MM.1S (cell line): ENCODE measurements at places on chromosomes 11 and 22.

DNA sequence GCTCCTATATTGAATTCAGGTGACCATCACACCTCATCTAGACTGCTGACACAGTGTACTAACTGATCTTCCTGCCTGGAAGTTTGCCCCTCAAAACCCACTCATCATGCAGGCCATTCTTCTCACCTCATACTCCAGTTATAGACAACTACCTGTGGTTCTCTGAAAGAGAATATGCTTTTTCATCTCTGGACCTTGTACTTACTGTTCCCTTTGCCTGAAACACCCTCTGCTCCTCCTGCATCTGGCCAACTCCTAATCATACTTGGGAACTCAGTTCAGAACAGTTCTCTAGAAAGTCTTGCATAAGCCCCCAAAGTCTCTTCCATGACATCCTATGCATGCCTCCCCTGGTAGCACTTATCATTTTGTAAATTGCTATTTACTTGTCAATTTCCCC is 28.2 kb upstream of the P4HA3 start:
- DNase-seq = no peak

- DNase-seq = no peak
Measured at GRCh38 chr11:125330462-125331325, 165.4 kb downstream of the FEZ1 start.

DNA sequence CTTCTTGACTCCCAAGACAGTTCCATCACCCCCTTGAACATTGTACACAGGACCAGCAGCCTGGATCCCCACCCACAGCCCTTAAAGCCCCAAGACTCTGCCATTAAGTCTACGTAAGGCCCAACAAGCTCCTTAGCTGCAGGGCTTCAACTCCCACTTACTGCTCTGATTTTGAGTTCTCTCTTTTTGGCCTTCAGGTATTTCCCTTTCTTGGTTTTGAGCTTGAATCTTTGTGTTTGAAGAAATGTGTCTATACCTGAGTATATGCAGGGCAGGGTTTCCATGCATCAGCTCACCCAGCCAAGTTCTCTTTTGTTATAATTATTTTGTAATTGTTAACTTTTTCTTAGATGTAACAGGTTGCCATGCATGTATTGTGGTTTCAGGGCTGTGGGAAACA is 10.4 kb upstream of the MPEG1 start:
- DNase-seq = no peak

DNA sequence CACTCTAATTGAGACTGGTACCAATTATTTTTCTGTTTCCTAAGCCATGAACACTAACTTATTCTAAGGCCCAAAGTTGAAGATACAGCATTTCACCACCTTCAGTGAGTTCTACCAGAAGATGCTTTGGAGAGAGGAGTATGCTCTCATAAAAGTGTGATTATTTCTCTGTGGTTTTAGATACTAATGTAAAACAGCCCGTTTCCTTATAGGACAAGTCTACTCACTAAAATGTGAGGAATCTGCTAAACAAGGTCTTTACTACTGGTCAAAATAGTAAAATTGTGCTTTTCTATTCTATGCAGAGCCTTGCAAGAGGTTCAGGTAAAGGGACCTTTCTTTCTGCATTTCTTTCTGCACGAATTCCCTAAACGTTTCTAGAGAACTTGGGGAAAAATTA is 2.4 kb downstream of the LGR4 start:
- DNase-seq = no peak

GRCh38 chr11:133930767-133931448 is 25.9 kb downstream of the IGSF9B start:
- no peak for DNase-seq

- no peak for DNase-seq
Measured at GRCh38 chr11:26018336-26018735, 313.6 kb upstream of the ANO3 start.

GRCh38 chr11:111137846-111138245 is 107.7 kb upstream of the POU2AF2 start:
- DNase-seq = no peak

DNA sequence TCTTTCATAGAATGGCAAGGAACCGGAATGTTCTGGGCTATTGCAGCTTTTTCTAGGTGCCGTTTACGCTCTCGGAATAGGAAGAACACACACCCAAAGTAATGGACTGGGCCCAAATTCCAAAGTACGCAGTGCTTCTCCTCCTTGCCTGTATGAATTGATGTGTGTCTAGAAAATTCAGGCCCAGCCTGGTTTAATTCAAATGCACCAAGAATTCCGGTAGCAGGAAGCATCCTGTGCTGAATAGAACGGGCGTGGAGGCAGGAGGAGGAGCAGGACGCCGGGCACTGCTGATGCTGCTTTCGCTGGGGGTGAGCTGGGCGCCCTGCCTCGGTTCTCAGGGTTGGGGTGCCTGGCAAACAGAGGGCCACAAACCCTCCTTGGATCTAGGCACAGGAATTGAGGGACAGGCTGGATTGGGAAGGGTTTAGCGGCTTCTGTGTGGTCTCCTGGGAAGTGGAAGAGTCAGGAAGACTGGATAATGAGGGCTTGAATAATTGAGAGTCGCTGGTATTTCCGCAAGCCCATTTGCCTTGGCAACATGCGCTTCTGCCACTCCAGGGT is 2.0 kb downstream of the PARVB start:
- no peak for DNase-seq

DNA sequence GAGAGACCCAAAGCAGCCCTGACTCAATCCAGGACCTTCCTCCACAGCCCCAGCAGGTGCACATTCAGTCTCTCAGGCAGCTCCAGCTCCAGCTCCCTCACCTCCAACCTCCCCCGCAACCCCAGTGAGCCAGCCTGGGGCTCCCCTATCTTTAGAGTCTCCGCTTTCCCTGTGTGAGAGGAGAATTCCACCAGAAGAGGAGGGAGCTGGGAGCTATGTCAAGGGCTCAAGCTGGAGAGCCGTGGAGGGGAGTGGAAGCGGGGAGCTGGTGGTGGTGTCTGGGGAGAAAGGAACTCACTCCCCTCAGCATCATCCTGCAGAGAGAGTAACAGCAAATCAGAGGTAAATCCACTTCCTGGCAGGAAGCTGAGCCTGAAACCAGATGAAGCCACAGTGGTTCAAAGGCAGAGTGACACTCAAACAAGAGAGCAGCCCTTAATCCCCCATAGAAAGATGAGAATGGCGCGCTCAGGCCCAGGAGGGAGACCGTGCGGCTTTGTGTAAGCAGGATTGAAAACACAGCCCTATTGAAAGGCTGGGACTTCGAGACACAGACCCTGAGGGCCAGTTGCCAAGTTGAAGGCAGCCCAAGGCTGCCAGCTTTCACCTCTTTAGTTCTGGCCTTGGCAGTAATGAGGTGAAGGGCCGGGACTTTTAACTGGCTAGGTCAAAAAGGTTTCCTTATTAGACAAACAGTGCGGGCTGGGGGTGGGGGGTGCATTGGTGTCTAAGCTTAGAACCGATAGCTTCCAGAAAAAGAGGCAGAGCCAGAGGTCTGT is 21.4 kb upstream of the CDON start:
- DNase-seq = peak; percentile 61

DNA sequence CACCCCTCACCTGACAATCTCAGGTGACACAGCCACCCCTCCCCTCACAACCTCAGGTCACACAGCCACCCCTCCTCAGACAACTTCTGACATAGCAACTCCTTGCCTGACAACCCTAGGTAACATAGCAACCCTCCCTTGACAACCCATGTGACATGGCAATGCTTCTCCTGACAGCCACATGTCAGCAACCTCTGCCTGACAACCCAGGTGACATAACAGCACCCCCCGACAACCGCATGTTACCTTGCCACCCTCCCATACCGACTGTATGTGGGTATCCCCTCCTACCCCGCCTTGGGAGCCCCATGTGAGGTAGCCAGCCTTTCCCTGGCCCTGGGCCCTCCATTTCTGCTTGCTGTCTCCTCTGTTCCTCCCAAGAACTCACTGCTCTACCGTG is 77.7 kb upstream of the B3GAT1 start:
- DNase-seq = no peak

- DNase-seq = no peak
Measured at GRCh38 chr11:73236205-73236765, 18.2 kb downstream of the P2RY2 start.

DNA sequence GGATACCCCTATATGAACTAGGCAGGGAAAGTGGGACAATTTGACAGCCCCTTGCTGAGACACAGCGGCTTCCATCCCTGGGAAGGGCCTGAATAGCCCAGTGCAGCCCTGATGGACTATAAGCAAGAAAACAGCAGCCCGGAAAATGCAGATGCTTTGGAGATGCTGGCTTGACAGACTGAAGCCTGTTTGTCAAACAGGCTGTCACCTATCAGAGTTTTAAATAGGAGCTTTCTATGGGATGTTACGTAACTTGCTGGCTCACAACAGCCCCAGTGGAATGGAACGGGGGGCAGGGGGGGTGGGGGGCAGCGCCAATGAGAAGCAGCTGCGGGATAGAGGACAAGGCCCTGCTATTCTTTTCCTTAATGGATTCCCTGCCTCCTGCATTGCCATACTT is 91.9 kb upstream of the NTM start:
- no peak for DNase-seq
